ENCODE measurements at places on chromosomes 7 and 10.
A peak's percentile ranks its signal among the peaks of the same experiment; 100 is the strongest.

- DNase-seq: no peak
Measured at GRCh38 chr10:86253091-86254072, 113.2 kb downstream of the GRID1 start.

DNA sequence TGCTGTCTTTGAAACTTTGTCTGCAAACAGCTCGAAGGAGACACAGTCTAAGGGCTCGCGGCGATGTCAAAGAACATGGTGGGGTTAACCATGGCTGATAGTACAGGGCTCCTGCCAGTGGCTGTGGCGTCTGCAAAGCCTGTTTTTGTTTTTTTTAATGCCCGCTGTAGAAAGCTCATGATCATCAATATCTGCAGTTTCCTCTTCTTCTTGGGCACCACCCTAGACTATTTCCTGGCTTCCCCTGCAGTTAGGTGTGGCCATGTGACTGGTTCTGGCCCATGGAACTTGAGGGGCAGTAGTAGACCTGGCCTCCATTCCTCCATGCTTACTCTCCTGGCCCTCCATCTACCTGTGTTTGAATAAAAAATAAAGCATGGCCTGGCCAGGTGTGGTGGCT, 21.8 kb upstream of the SAMD8 start:
- no peak for DNase-seq

DNA sequence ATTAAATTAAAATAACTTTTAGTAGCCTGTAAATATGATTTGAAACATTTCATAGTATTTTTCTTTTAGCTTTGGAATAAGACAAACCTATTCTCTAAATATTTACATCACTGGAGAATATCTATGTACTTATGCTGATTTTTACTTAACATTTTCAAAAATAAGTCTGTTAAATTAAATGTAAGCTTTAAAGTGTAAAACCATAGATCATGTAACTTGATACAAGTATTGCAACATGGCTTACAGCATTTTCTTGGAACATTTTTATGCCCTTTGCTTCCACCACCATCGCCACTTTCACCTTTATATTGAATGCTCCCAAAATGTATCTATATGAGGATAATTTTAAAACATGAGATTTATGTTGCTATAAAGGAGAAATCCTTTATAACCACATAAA, 427.1 kb downstream of the GFRA1 start:
- no peak for DNase-seq

DNA sequence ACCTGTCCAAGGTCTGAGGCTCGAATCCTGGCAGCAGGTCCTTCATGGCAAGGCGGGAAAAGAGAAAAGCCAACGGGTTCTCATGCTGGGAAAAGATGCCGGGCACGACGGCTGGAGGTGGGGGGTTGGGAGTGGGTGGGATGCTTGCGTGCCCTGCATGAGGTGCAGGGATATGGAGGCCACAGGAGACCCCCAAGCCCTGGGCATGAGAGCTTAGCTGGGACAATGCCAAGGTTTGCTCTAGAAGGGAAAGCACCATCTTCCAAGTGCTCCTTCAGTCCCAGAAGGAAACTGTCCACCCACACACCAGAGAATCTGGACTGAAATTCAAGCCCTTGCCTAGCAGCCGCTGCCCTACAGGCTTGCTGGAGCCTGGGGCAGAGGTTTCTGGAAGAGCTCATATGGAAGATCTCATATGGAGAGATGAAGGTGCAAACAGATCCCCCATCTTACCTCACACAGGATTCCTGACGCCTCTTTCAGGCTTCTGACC, 64.3 kb downstream of the ZRANB1 start:
- DNase-seq: no peak

- no peak for DNase-seq
Measured at GRCh38 chr7:16065939-16066338, 355.4 kb downstream of the CRPPA start.

DNA sequence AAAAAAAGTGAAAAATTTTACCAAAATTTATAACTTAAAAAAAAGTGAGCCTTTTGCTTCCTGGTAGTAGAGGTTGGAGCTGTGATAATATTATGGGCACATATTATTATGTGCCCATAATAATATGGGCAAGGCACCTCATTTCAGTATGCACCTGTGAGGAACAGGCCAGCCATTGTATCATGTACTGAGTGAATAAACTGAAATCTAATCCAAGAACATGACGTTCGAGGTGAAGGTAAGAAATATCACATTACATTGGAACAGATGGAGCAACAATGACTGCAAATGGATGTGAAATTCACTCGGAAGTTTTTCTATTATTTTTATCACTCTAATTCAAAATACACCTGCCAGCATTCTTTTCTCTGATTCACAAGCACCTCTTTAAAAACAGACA, 216.0 kb downstream of the KLF6 start:
- no peak for DNase-seq

GRCh38 chr10:59324597-59324996, 37.8 kb downstream of the FAM13C start:
- no peak for DNase-seq

- DNase-seq: no peak
Measured at GRCh38 chr7:151100921-151101320, 14.6 kb downstream of the AGAP3 start.

DNA sequence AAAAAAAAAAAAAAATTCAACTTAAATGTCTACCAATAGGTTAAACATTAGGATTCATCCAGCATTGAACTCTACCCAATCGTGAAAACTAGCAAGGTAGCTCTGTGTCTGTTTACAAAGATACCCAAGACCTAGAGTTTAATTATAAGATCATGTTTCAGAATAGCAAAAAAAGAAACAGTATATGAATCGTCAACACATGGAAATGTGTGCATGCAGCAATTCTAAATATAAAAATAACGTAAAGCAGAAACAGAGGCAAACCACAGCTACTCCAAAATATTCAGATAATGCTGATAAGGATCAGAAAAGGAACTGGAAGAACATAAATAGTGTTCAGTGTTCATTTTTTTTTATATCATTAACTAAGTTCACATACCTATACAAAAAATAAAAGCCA, 68.7 kb downstream of the AFAP1L2 start:
- no peak for DNase-seq

- DNase-seq: no peak
Measured at GRCh38 chr10:132591166-132591971, 53.8 kb downstream of the INPP5A start.

- no peak for DNase-seq
Measured at GRCh38 chr7:66352071-66352470, 146.9 kb downstream of the TPST1 start.

- no peak for DNase-seq
Measured at GRCh38 chr10:44635176-44635575, 250.3 kb upstream of the CXCL12 start.

DNA sequence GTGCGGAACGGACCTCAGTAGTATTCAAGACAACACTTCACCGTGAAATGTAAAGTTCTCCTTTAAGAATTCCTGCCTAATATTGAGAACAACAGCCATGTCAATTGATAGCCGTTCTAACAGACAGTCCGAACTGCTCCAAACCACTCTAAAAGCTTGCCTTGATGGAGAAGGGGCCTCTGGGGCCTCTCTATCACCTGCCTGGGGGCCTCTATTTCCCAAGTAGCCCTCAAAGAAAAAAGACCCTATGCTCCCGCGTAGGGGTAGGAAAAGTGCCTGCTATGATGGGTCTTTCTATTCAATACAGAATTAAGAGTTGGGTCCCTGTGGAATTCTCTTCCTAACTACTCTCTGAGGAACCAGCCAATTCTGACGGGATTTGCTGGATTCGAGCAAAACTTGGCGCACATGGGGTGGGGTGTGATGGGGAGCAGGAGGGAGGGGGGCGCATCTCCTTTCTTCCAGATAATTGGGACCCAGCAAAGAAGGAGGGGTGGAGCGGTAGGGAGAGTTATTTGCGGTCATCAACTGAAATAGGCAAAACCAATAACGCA, 8.3 kb upstream of the DLX6 start:
- DNase-seq: no peak

GRCh38 chr10:87887548-87888289, 24.3 kb downstream of the PTEN start:
- DNase-seq: no peak

DNA sequence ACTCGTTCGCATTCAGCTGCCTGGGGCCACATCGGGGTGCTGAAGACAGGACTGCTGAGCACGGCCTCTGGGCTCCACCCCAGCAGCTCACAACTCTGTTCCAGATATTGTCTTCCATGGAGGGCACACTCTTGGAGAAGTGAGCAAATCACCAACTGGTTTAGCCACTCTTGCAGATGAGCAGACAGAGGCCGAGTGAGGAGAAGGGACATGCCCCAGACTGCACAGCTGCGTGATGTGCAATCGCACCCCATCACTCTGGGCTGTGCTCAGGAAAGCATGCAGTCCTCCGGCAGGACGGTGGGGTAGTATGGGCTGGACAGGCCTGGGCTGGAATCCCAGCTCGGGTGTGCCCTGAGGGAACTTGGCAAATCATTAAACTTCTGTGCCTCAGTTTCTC, 111.6 kb downstream of the FAM53B start:
- DNase-seq: no peak

GRCh38 chr7:14676896-14677295, 225.7 kb downstream of the DGKB start:
- no peak for DNase-seq

GRCh38 chr7:129351320-129351719, 82.9 kb upstream of the STRIP2 start:
- DNase-seq: no peak

DNA sequence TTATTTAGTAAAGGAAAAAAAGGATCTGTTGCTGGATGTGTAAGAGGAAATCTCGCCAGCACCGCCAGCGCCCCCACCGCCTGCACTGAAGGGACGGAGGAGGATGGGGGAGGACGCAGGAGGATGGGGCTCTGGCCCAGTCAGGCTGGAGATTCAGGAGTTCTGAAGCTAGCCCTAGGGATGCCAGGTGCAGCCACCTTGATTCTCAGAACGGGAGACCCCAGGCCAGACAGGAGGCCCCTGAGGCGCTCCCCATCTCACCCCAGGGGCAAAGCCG, 1.3 kb downstream of the CAMK2B start:
- DNase-seq: no peak

DNA sequence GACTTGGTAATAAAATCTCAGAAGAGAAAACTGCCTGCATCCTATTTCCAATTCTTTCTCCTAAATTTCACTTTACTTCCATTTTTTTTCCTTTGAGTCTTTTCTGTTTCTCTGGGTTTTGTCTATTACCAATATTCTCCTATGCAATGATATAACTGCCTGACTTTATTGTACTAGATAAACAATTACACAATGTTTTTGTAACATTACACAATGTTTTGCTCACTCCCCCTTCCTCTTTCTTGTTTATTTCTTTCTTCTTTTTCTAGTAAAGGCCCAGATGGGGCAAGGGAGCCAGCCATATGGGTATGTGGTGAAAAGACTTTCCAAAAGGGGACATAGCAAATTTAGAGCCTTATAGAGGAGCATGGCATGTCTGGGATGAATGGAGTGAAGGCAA, 278.7 kb upstream of the PHYHIPL start:
- no peak for DNase-seq

DNA sequence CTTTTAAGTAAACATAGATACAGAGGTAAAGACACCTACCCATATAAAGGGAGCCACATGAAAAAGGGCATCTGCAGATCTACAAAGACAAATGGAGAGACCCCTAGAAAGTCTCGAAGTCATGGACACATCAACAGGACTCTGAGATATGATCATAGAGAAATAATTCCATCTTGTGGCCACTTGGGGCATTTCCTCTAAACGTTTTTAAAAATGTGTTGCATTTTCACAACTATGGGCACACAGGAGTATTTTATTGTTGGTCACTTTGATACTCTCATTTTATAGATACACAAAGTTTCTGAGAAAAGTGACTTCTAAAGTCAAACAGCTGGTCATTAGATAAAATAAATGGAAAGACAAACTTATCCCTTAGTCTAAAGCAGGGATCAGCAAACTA, 87.1 kb downstream of the CRTAC1 start:
- no peak for DNase-seq

- DNase-seq: no peak
Measured at GRCh38 chr7:102925976-102926782, 13.4 kb downstream of the LRRC17 start.

DNA sequence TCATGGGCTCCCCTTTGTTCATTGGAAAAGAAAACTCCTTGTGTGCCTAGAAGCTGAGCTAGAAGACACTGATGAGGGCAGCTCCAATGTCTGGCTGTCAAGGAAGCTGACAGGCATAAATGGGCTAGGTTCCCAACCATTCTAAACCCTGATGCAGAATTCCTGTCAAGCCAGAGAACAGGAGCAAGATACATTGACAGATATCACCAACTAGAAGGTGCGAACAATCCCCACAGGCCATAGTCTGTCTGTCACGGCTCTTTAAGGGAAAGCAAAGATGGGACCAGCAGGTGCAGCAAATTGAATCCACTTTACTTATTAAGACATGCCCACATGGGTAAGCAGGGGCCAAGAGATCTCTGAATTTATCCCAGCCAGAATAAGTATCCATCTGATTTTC, 617.9 kb upstream of the POT1 start:
- no peak for DNase-seq

- no peak for DNase-seq
Measured at GRCh38 chr10:97000487-97001182, 168.5 kb downstream of the LCOR start.

- peak; percentile 42 for DNase-seq
Measured at GRCh38 chr7:77238703-77239136, 39.1 kb upstream of the FGL2 start.

- peak; percentile 46 for DNase-seq
Measured at GRCh38 chr7:128322040-128322643, 21.6 kb downstream of the RBM28 start.

- no peak for DNase-seq
Measured at GRCh38 chr7:755413-755805, 28.3 kb upstream of the PRKAR1B start.

GRCh38 chr10:99984211-99985034, 25.3 kb downstream of the DNMBP start:
- no peak for DNase-seq

DNA sequence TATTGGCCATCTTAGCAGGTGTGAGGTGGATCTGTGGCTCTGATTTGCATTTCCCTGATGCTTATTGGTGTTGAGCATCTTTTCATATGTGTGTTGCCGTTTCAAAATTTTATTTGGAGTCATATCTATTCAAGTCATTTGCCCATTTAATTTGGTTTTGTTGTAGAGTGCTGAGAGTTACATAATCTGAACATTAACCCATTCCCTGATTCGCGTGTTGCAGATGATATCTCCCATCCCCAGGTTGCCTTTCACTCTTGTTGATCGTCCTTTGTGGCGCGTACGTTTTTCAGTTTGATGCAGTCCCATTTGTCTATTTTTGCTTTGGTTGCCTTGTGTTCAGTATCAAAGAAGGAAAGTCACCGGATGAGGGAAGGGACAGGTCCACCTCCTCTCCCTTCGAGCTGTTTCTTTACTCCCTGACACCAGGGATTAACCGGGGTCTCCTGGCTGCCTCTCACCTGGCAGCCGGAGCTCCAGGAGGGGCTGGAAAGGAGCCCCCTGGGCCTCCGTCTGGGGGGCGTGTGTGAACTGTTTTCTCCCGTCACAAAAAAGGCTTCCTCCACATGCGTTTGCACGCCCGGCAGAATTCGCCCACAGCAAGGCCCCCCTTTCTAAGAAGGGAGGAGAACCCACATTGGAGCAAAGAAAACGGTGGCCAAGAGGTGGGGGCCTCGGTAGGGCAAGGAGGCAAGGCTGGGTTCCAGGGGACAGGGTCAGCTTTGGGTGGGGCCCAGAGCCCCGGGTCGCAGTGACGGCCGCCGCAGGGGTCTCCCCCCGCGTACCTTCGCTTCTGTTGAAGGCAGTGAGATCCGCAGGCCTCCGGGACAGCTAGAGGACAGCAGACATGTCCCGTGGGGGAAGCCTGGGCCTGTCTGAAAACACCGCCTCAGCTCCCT, 8.3 kb downstream of the MNX1 start:
- no peak for DNase-seq
